Activated CD8-positive, alpha-beta memory T cell treated with anti-CD3 and anti-CD28 coated beads, Interleukin-2, amount 10 ng/mL, durations not matched to agents 7 days and 5 days (primary cell): ENCODE measurements at places on chromosomes 6 and 20. TPM values are rescaled to one million over a fixed set of nuclear protein-coding genes. Genes with fewer than 3 reads are reported as not detected.

The SPTLC3 gene
- 0.16 TPM for total RNA-seq

The FAM83C gene
- total RNA-seq: not detected

The GSTA2 gene
- not detected for total RNA-seq

The ULBP1 gene
- total RNA-seq: 0.82 TPM

The SLC44A4 gene
- not detected for total RNA-seq

The HLA-DQA1 gene
- 74.4 TPM for total RNA-seq

The MTCH1 gene
- total RNA-seq: 167 TPM

The LY6G6C gene
- not detected for total RNA-seq

The SOX12 gene
- 5.7 TPM for total RNA-seq

The ASIP gene
- total RNA-seq: not detected

DNA sequence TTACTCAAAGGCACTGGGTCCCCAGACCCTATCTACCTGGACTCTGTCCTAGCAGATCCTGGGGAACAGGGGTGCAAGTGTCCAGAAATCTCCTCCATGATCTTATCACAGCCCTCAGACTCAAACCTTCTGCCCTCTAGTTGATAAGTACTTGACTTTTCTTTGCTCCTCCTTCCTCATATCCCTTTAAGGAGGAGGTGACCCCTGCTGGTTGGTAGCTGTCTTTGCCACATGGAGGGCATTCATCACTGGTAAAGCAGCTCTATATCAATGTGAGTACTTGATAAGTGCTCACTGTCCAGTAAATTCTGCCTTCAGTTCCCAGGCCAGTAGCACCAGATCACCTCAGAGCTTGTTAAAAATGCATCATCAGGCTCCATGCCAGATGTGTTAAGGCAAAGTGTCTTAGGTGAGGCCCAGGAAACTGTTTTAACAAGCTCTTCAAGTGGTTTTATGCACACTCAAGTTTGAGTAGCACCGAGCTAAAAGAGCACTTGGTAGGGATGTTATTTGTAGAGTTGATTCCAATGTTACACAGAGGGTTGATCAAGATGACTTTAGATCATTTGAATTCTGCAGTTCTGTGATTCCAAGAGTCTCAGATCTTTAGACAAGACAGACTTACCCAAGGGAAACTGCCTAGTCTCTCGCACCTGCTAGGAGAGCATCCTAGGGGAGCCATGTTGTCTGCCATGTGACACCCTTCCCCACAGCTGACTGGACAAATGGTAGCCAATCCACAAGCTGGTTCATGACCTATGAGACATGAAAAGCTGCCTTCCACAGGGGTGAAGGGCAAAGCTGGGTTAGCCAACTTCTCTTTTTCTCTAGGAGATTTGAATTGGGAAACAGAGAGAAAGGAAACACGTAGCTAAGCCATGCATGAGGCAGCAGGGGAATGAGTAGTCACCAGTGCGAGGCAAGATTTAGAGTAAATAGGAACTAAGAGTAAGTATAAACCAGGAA, 18.6 kb downstream of the TREML2 start:
- H3K4me3 ChIP-seq: no peak overlapping the region
- H3K27ac ChIP-seq: no peak overlapping the region
- H3K36me3 ChIP-seq: no peaks in the 10 kb centered on the region

- H3K27me3 ChIP-seq: peaks cover 4% of the 10 kb centered on the region
- peaks cover 1% of the 10 kb centered on the region for H3K4me1 ChIP-seq
- DNase-seq: no peak
- H3K27ac ChIP-seq: no peak overlapping the region
Observed at GRCh38 chr6:20038410-20039204, 173.7 kb downstream of the MBOAT1 start.

- H3K4me3 ChIP-seq: no peak overlapping the region
- H3K27ac ChIP-seq: no peak overlapping the region
- H3K36me3 ChIP-seq: no peaks in the 10 kb centered on the region
- no peaks in the 10 kb centered on the region for H3K4me1 ChIP-seq
- peaks cover 16% of the 10 kb centered on the region for H3K27me3 ChIP-seq
- peak; percentile 52 for DNase-seq
Observed at GRCh38 chr20:20837574-20838021, 125.2 kb upstream of the RALGAPA2 start.

DNA sequence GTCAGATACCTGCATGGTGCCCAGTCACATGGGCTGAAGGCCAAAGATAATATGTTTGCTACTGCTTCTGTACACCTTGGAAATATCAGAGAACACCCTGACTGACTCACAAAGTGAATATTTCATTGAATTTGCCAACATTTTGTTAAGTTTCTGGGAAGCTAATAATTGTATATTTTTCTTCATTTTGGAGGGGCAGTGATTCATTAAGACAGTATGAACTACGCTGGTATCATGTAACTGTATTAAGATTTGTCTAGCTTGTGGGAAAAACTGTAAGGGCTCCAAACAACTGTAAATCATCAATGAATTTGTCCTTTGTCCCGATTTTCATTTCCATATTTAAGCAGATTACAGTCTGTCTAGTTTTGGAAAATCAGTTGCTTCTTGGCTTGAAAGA, 102.3 kb upstream of the CCN2 start:
- H3K4me3 ChIP-seq: no peak overlapping the region
- H3K27ac ChIP-seq: no peak overlapping the region
- no peak for DNase-seq

DNA sequence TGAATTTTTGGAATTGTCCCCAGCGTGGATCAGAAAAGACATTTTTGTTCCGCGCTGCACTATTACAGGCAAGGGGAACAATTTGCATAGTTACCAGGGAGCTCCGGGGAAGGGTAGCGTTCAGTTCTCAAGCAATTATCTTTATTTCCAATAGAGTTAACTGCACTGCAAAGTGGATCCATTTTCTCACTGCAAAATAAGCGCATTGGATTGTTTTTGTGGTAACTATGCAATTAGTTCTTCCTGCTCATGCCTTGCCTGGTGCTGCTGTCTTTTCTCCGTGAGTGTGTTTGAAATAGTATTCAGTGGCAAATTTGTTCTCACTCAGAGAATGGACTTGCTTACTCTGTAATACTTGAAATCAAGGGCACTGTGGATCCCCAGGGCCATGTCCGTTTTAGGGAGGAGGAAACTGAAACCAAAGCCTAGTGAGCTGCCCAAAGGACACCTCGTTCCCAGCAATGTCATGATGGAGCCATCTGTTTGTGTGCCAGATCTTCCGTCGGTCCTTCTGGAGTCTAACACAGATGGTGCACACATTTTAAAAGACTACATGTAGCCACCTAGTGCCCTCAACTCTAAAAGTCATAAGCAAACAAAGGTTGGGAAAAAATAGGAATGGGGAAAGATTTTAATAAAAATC, 7.4 kb upstream of the PCK1 start:
- no peak overlapping the region for H3K4me3 ChIP-seq
- peaks cover 33% of the 10 kb centered on the region for H3K27me3 ChIP-seq
- no peaks in the 10 kb centered on the region for H3K4me1 ChIP-seq

- no peaks in the 10 kb centered on the region for H3K36me3 ChIP-seq
- no peaks in the 10 kb centered on the region for H3K27me3 ChIP-seq
- H3K27ac ChIP-seq: no peak overlapping the region
- no peaks in the 10 kb centered on the region for H3K4me1 ChIP-seq
- DNase-seq: no peak
Observed at GRCh38 chr6:116287689-116288282, 8.1 kb upstream of the TSPYL1 start.

DNA sequence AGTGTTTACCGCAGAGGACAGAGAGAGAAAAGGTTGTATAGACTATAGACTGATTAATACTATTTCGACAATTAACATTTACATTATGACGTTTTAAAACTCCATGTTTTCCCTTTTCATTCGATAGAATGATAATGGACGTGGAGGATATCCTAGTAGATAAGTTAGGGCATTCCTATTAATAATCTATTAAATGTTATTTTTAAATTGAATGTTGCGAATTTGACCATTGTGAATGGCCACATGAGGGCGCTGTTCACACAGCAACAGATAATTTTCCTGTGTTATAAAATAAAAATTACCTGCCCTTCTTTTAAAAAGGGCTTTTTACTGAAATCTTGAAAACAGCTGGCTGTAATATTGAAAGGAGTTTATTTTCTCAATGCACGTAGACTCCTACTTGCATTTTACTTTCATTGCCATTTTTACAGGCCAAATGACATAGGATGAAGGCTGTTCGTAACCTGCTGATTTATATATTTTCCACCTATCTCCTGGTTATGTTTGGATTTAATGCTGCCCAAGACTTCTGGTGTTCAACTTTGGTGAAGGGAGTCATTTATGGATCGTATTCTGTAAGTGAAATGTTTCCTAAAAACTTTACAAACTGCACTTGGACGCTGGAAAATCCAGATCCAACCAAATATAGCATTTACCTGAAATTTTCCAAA, 3.3 kb downstream of the ADGRB3 start:
- no peak overlapping the region for H3K4me3 ChIP-seq
- H3K4me1 ChIP-seq: peaks cover 14% of the 10 kb centered on the region
- no peak overlapping the region for H3K27ac ChIP-seq
- H3K36me3 ChIP-seq: no peaks in the 10 kb centered on the region
- no peak for DNase-seq

- no peaks in the 10 kb centered on the region for H3K27me3 ChIP-seq
- H3K36me3 ChIP-seq: no peaks in the 10 kb centered on the region
- no peak for DNase-seq
- no peak overlapping the region for H3K4me3 ChIP-seq
- H3K4me1 ChIP-seq: no peaks in the 10 kb centered on the region
Observed at GRCh38 chr20:37154684-37155298, 24.3 kb upstream of the RPN2 start.

GRCh38 chr20:39468703-39469102, 506.6 kb downstream of the DHX35 start:
- H3K27ac ChIP-seq: no peak overlapping the region
- no peaks in the 10 kb centered on the region for H3K4me1 ChIP-seq
- no peak for DNase-seq
- H3K27me3 ChIP-seq: no peaks in the 10 kb centered on the region
- no peaks in the 10 kb centered on the region for H3K36me3 ChIP-seq

DNA sequence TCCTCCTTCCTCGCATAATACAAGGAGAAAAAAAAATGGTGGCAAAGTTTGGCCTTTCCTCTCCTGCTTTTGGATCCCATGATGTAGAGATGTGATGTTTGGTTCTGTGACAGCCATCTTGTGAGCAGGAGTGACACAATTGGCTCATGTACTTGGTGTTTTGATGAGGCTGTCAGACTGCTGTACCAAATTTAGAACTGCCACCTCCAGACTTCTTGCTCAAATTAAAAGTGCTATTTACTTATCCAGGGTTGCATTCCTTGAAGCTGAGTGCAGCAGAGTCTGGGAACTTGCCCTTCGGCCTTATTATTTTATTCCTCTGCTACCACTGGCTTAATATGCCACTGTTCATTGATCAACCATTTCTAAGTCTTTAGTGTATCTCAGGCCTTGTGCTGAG, 21.9 kb downstream of the BCAS1 start:
- no peaks in the 10 kb centered on the region for H3K36me3 ChIP-seq
- no peak overlapping the region for H3K4me3 ChIP-seq
- no peak overlapping the region for H3K27ac ChIP-seq
- no peaks in the 10 kb centered on the region for H3K27me3 ChIP-seq
- peaks cover 17% of the 10 kb centered on the region for H3K4me1 ChIP-seq

DNA sequence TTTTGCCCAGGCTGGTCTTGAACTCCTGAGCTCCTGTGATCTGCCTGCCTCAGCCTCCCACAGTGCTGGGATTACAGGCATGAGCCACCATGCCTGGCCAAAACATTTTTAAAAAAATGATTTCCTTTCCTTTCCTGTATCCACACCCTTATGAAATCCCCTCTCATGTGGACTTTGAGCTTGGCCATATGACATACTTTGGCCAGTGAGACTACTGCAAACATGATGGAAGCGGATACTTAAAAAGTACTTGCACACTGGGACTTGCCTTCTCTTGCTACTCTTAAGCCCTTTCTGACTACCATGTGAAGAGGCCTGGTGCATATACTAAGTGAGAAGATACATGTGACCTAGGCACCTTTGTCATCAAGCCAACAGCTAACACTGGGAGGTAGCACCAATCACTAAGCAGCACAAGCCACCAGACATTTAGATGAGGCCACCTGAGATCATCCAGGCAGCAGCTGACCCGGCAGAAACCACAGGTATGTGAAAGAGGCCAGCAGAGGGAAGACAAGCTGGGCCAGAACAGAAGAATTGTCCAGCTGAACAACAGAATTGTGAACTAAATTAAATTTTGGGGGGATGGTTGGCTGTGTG, 78.5 kb upstream of the HDAC2 start:
- no peaks in the 10 kb centered on the region for H3K4me1 ChIP-seq
- no peak overlapping the region for H3K4me3 ChIP-seq
- H3K27ac ChIP-seq: no peak overlapping the region

GRCh38 chr6:89298680-89299465, 16.2 kb downstream of the GABRR2 start:
- H3K27me3 ChIP-seq: no peaks in the 10 kb centered on the region
- H3K36me3 ChIP-seq: no peaks in the 10 kb centered on the region
- H3K4me1 ChIP-seq: peaks cover 26% of the 10 kb centered on the region

DNA sequence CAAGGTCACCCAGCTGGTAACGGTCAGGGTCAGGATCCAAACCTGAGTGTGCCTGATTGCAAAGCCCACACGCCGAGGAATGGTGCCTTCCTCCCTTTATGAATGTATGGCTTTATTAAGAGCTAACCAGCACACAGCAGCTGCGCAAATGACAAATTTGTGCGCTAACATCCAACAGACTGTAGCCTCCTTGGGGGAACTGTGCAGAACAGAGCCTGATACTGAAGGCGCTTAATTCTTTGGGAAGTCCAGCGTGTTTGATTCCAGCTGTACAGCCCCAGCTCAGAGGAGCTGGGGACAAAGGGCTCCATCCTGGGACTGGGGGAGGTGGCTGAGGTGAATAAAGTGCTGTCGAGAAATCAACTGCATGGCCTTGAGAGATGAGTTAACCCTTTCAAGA, 75.7 kb upstream of the JARID2 start:
- H3K27ac ChIP-seq: no peak overlapping the region
- H3K4me3 ChIP-seq: no peak overlapping the region
- H3K36me3 ChIP-seq: no peaks in the 10 kb centered on the region
- no peak for DNase-seq
- H3K27me3 ChIP-seq: no peaks in the 10 kb centered on the region

- DNase-seq: no peak
- no peak overlapping the region for H3K27ac ChIP-seq
- H3K36me3 ChIP-seq: peaks cover 48% of the 10 kb centered on the region
- peaks cover 56% of the 10 kb centered on the region for H3K4me1 ChIP-seq
Observed at GRCh38 chr6:119323931-119324330, 25.6 kb downstream of the MAN1A1 start.

- H3K27ac ChIP-seq: no peak overlapping the region
- H3K4me3 ChIP-seq: no peak overlapping the region
- DNase-seq: no peak
Observed at GRCh38 chr6:106005013-106005412, 81.1 kb upstream of the PRDM1 start.

GRCh38 chr20:36881888-36882287, 6.0 kb downstream of the TLDC2 start:
- H3K4me1 ChIP-seq: peaks cover 9% of the 10 kb centered on the region
- DNase-seq: no peak
- H3K27me3 ChIP-seq: no peaks in the 10 kb centered on the region
